ENCODE measurements at places on chromosomes 3 and 15.

- DNase-seq: no peak
Measured at GRCh38 chr3:123444023-123444422, 4.9 kb downstream of the ADCY5 start.

- no peak for DNase-seq
Measured at GRCh38 chr15:57510647-57511046, 81.1 kb upstream of the MYZAP start.

DNA sequence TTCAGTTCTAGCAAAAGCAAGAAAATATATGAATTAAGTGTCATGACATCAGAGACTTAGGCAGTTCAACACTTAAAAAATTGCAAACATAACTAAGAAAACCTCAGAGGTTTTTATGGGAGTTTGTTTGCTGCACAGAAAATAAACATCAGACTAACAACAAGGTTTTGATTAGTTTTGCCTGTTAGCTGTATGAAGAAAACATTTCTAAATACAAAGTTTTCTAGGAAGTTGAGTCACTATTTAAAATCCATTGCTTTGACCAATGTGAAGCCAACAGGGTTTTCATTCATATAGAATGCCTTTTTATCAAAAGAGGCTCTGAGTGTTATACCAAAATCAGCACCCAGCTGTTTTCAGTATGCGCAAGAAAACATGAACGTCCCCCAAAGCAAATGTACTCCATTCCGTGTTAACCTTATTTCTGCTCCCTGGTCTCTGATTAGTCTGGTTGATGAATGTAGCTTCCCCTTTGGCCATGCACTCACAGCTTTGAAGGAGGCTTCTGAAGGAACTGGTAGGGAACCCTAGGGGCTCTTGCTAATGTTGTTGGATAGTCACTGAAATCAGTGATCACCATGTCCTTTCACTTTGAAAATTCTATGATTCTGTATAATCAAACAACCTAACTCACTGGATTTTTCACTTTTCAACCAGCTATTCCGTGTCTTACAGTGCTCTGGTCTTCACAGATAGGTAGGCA is 89.6 kb upstream of the TSEN2 start:
- DNase-seq: no peak

- no peak for DNase-seq
Measured at GRCh38 chr15:95596496-95596895, 734.0 kb upstream of the NR2F2 start.

- DNase-seq: no peak
Measured at GRCh38 chr3:34225821-34226366, 427.5 kb downstream of the PDCD6IP start.

- DNase-seq: no peak
Measured at GRCh38 chr3:192022412-192022811, 561.4 kb downstream of the PYDC2 start.

Data from effector memory CD4-positive, alpha-beta T cell (primary cell).